ENCODE measurements at places on chromosomes 3 and 15. TPM values are rescaled to one million over a fixed set of nuclear protein-coding genes. Genes with fewer than 3 reads are reported as not detected.
A peak's percentile ranks its signal among the peaks of the same experiment; 100 is the strongest.

- peak overlapping the region; percentile 25 for H3K4me3 ChIP-seq
- peaks cover 92% of the 10 kb centered on the region for H3K4me1 ChIP-seq
- H3K27me3 ChIP-seq: no peaks in the 10 kb centered on the region
- peaks cover 15% of the 10 kb centered on the region for H3K36me3 ChIP-seq
These were observed 502.9 kb downstream of the FOXP1 start for GRCh38 chr3:71080517-71081083.

GRCh38 chr3:16802389-16802788 lies 82.4 kb upstream of the PLCL2 start:
- no peak overlapping the region for H3K27ac ChIP-seq
- peaks cover 21% of the 10 kb centered on the region for H3K4me1 ChIP-seq
- no peak for DNase-seq
- H3K4me3 ChIP-seq: no peak overlapping the region
- no peaks in the 10 kb centered on the region for H3K27me3 ChIP-seq
- H3K36me3 ChIP-seq: no peaks in the 10 kb centered on the region

DNA sequence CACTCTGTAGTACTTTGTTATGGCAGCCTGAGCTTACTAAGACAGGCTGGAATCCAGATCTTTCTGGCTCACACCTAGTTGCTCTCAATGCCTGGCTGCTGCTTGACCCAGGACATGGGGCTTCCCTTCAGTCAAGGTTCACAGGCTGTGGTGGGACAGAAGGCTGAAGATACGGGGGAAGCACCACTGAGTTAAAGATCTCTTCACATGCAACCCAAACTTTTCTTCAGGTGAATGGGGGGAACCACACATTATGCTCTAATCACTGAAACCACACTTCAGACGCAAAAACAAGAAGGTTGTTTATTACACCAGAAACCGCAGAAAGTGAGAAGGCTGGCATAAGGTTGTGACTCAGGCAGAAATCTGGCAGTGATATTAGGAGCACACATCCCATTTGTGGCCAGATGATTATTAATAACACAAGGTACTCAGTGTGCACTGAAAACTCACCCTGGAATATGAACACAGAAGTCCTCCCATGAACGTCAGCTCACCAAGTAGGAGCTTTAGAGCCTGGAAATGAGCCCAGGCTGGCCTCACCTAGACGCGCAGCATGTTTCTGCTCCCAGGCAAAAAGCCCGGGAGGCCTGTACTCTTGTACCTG lies 230.5 kb upstream of the CHRNA7 start:
- H3K27me3 ChIP-seq: peaks cover 5% of the 10 kb centered on the region
- H3K36me3 ChIP-seq: no peaks in the 10 kb centered on the region
- H3K4me1 ChIP-seq: no peaks in the 10 kb centered on the region
- no peak overlapping the region for H3K27ac ChIP-seq
- no peak overlapping the region for H3K4me3 ChIP-seq

DNA sequence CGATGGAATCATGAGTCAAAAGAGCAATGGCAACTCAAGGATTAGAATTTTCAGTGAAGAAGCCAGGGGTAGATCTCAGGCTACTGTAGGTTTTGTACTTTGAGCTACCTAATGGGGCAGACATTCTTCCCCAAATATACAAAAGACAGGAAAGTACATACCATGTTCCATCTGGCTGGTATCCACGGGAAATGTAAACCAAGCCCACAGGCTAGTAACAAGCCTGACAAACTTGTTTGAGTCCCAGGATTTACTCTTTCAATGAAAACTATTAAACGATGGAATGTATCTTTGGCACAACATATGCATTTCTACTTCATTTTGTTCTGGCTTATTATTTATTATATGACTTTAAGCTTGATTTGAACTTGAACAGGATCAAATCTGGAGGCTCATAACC lies 44.2 kb upstream of the GOLIM4 start:
- H3K4me1 ChIP-seq: no peaks in the 10 kb centered on the region
- DNase-seq: no peak
- no peak overlapping the region for H3K27ac ChIP-seq

- no peak within 1 kb of the TSS for H3K27ac ChIP-seq
- H3K4me1 ChIP-seq: peaks cover 2% of the 10 kb centered on the region
- no peak within 1 kb of the TSS for H3K4me3 ChIP-seq
- H3K36me3 ChIP-seq: peaks cover 15% of the 10 kb centered on the region
- DNase-seq: no peak
These were observed at the start of gene ZNF660 for GRCh38 chr3:44584646-44585501. Gene ZNF660, plus strand, starts transcription at chr3:44584964. Its CDS starts 9,230 bp downstream, at chr3:44594194.

UBR1 gene
- 24.5 TPM for total RNA-seq

GRCh38 chr15:68642491-68642845 lies 63.7 kb downstream of the CORO2B start:
- peaks cover 3% of the 10 kb centered on the region for H3K27me3 ChIP-seq
- no peak for DNase-seq
- no peak overlapping the region for H3K4me3 ChIP-seq
- no peak overlapping the region for H3K27ac ChIP-seq
- no peaks in the 10 kb centered on the region for H3K36me3 ChIP-seq
